ENCODE measurements at places on chromosomes 16 and 17.

GRCh38 chr16:48997081-48997615 is 284.5 kb downstream of the CBLN1 start:
- H3K36me3 ChIP-seq = no peaks in the 10 kb centered on the region
- H3K4me3 ChIP-seq = no peak overlapping the region
- H3K27me3 ChIP-seq = no peaks in the 10 kb centered on the region
- DNase-seq = no peak
- H3K27ac ChIP-seq = no peak overlapping the region

DNA sequence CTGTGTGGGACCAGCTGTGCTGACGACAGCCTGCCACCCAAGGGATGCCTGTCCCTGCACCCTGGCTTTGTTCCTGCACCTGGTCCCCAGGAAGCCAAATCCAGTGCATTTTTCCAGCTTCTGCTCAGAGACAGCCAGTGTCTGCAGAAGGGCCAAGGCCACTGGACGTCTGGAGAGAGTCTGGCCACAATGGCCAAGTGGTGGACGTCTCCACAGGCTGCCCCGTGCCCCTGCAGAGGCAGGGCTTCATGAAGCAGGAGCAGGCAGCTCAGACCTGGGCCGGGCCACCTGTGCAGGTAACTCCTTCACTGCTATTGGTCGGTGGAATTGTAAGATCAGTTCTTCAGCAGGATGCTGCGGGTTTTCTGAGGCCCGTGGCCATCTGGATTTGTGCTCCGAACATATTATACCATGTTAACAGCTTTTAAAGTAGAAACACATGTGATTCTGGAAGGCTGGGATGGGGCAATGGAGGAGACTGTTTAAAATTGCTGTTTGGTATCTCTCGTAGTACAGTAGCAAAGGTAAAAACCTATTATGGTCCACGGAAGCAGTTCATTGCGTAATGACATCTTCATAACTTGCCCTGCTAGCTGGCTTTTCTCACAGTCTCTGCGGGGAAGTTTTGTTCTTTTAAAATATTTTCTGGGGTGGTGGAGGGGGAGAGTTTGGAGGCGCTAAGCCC is 185.3 kb downstream of the CCDC182 start:
- DNase-seq = no peak
- no peaks in the 10 kb centered on the region for H3K36me3 ChIP-seq
- H3K27me3 ChIP-seq = no peaks in the 10 kb centered on the region

DNA sequence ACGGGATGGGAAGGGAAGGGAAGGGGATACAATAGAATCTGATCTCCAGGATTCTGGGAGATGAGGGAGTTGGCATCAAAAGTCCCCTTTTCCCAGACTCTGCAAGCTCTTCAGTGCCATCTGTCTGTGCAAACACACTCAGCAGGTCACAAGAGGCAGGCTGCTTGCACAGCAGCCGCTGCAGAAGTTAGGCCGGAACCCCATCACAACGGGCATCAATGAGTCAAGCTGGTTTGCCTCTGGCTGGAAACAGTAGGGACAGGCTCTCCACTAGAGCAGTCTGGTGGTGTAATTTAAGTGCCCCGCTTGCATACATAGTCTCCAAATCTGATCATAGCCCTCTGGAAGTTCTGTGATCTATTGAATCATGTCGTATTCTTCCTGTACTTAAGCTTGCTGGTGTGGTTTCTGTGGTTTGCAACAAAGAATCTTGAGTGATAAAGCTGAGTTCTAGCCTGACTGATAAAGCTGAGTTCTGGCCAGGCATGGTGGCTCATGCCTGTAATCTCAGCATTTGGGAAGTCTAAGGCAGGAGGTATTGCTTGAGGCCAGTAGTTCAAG is 33.7 kb upstream of the KDM8 start:
- H3K4me1 ChIP-seq = no peaks in the 10 kb centered on the region
- no peak overlapping the region for H3K27ac ChIP-seq
- H3K4me3 ChIP-seq = no peak overlapping the region
- H3K27me3 ChIP-seq = no peaks in the 10 kb centered on the region

DNA sequence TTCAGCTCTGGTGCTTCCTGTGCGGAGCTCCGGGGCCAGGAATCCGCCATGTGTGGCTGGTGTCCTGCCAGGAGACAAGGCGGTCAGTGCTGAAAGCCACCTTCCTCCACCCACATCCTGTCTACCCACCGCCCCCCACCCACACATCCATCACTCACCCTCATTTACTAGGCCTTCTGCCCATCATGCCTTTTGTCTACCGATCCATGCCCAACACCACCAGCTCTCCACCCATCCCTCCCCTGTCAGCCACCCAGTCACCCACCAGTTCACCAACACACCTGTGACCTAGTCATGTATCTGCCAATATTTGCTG is 241.4 kb downstream of the KATNIP start:
- H3K27ac ChIP-seq = no peak overlapping the region
- no peaks in the 10 kb centered on the region for H3K4me1 ChIP-seq
- no peaks in the 10 kb centered on the region for H3K36me3 ChIP-seq
- no peaks in the 10 kb centered on the region for H3K27me3 ChIP-seq
- DNase-seq = no peak
- H3K4me3 ChIP-seq = no peak overlapping the region

GRCh38 chr16:15460601-15461000 is 26.2 kb downstream of the BMERB1 start:
- H3K27me3 ChIP-seq = no peaks in the 10 kb centered on the region
- H3K4me3 ChIP-seq = no peak overlapping the region
- H3K27ac ChIP-seq = no peak overlapping the region
- no peaks in the 10 kb centered on the region for H3K36me3 ChIP-seq
